Activated T-helper 17 cell treated with anti-CD3 and anti-CD28 coated beads, Interleukin-2, amount 50 U/mL, for 72 hours (primary cell): ENCODE measurements at places on chromosomes 16 and 17.

GRCh38 chr17:82939621-82940135 is 99.9 kb upstream of the ZNF750 start:
- peak overlapping the region; percentile 15 for H3K27ac ChIP-seq
- no peak overlapping the region for H3K4me3 ChIP-seq
- ATAC-seq = no peak
- H3K4me1 ChIP-seq = no peaks in the 10 kb centered on the region
- H3K36me3 ChIP-seq = peaks cover 88% of the 10 kb centered on the region
- H3K27me3 ChIP-seq = no peaks in the 10 kb centered on the region

DNA sequence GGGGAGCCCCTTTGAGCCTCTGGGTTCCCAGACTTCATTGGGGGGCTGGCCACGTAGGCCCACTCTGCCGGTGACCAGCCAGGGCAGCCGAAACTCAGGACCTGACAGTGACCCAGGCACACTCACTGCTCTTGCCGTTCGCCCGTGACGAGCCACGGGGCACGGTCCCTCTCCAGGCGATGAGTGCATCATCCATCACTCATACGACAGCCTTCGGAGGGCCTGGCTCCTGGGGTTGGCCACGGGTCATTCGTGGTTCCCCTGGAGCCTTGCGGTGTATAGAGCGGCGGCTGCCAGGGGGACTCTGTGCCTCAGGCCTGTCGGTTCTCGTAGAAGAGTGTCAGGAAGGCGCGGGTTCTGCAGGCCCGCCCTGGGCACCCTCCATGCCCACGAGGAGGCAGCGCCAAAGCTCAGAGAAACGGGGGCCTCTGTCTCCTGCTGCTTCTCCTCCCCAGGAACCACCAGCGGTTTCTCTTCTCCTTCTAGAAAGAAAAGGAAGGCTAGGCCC is 11.2 kb upstream of the NUDT16L1 start:
- H3K36me3 ChIP-seq = peaks cover 32% of the 10 kb centered on the region
- H3K4me1 ChIP-seq = peaks cover 6% of the 10 kb centered on the region
- H3K27me3 ChIP-seq = no peaks in the 10 kb centered on the region
- H3K27ac ChIP-seq = no peak overlapping the region
- no peak for ATAC-seq

DNA sequence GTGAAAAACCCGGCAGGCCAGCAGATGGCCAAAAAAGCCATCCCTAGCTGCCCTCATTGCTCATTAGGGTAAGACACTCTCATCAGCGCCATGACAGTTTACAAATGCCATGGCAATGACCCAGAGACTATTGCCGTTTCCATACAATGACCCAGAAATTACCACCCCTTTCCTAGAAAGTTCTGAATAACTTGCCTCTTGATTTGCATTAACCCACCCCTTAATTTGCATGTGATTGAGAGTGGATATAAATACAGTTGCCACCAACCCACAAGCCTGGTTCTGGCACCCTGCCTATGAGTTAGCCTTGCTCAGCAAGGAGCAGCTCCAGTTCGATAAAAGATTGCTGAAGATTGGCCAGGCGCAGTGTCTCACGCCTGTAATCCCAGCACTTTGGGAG is 16.1 kb upstream of the C16orf54 start:
- H3K4me3 ChIP-seq = no peak overlapping the region
- H3K4me1 ChIP-seq = peaks cover 5% of the 10 kb centered on the region
- ATAC-seq = no peak
- H3K27me3 ChIP-seq = no peaks in the 10 kb centered on the region

GRCh38 chr17:29764748-29765147 is 142.0 kb upstream of the CORO6 start:
- H3K4me3 ChIP-seq = no peak overlapping the region
- no peak for ATAC-seq

- peak overlapping the region; percentile 32 for H3K4me3 ChIP-seq
- H3K27me3 ChIP-seq = no peaks in the 10 kb centered on the region
Measured at GRCh38 chr17:27616414-27616813, 14.6 kb upstream of the LGALS9 start.

- no peaks in the 10 kb centered on the region for H3K36me3 ChIP-seq
- H3K27ac ChIP-seq = peak overlapping the region; percentile 63
- H3K4me1 ChIP-seq = peaks cover 5% of the 10 kb centered on the region
- H3K4me3 ChIP-seq = peak overlapping the region; percentile 75
- H3K27me3 ChIP-seq = peaks cover 13% of the 10 kb centered on the region
Measured at GRCh38 chr17:48555258-48556228, 10.6 kb upstream of the HOXB2 start.

- no peak overlapping the region for H3K4me3 ChIP-seq
- H3K36me3 ChIP-seq = no peaks in the 10 kb centered on the region
- no peak overlapping the region for H3K27ac ChIP-seq
- H3K27me3 ChIP-seq = peaks cover 19% of the 10 kb centered on the region
- peaks cover 19% of the 10 kb centered on the region for H3K4me1 ChIP-seq
Measured at GRCh38 chr17:57876023-57876865, 26.4 kb upstream of the MRPS23 start.

DNA sequence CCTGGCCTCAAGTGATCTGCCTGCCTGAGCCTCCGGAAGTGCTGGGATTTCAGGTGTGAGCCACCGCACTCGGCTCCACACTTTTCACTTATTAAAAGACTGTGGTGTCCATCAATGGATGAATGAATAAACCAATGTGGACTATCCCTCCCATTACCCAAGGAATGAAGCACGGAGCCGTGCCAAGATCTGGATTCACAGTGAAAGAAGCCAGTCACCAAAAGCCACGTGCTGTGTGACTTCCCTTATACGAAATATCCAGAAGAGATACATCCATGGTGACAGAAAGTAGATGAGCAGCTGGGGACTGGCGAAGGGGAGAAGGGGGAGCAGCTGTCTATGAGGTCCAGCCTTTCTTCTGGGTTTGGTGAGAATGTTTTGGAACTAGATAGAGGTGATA is 48.2 kb upstream of the STH start:
- H3K4me1 ChIP-seq = no peaks in the 10 kb centered on the region
- H3K4me3 ChIP-seq = no peak overlapping the region
- H3K27ac ChIP-seq = no peak overlapping the region
- no peaks in the 10 kb centered on the region for H3K36me3 ChIP-seq

- H3K27ac ChIP-seq = no peak overlapping the region
- H3K4me3 ChIP-seq = no peak overlapping the region
- ATAC-seq = no peak
- H3K4me1 ChIP-seq = no peaks in the 10 kb centered on the region
- peaks cover 28% of the 10 kb centered on the region for H3K27me3 ChIP-seq
Measured at GRCh38 chr17:40850293-40850972, 16.6 kb downstream of the KRT12 start.

- H3K4me1 ChIP-seq = peaks cover 4% of the 10 kb centered on the region
- H3K36me3 ChIP-seq = peaks cover 31% of the 10 kb centered on the region
- ATAC-seq = peak; percentile 15
- no peaks in the 10 kb centered on the region for H3K27me3 ChIP-seq
- peak overlapping the region; percentile 73 for H3K4me3 ChIP-seq
Measured at GRCh38 chr16:678858-679813, 1.1 kb upstream of the STUB1 start.

DNA sequence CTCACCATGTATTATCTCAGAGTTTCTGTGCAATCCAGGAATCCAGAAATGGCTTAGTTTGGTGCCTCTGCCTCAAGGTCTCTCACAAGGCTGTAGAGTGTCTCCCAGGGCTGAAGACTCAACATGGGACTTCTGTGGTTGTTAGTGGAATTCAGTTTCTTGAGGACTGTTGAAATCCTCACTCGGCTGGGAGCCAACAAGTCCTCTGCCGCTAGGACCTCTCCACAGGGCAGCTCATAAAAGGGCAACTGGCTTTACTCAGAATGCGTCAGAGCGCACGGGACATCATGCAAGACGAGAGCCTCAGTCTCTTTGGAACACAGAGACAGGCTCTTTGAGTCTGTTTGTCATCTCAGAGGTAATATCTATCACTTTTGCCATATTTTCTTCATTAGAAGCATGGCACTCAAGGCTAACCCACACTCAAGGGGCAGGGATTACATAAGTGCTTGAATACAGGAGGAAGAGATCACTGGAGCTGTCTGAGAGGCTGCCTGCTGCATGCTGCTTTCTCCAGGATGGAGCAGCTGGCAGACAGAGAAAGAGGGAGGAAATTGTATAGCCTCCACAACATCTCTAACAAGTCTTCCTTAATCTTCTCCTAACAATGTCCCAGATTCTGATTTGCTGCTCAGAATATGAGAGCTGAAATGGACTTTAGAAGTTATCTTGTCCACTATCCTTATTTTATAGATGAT is 97.5 kb upstream of the ASIC2 start:
- H3K4me1 ChIP-seq = no peaks in the 10 kb centered on the region
- H3K36me3 ChIP-seq = no peaks in the 10 kb centered on the region
- ATAC-seq = no peak
- H3K4me3 ChIP-seq = no peak overlapping the region

- H3K36me3 ChIP-seq = peaks cover 72% of the 10 kb centered on the region
- ATAC-seq = no peak
- H3K4me1 ChIP-seq = peaks cover 24% of the 10 kb centered on the region
Measured at GRCh38 chr16:67087291-67087690, 22.4 kb upstream of the PHAF1 start.
